Neural crest cell (in vitro differentiated cells): ENCODE measurements at places on chromosomes 16 and 17.

- no peak for DNase-seq
Measured at GRCh38 chr16:2270588-2271470, 2.9 kb upstream of the RNPS1 start.

GRCh38 chr16:63702981-63703590 is 1418.8 kb downstream of the CDH11 start:
- DNase-seq = no peak

GRCh38 chr17:4509923-4510617 is 11.4 kb downstream of the SPNS2 start:
- DNase-seq = no peak

DNA sequence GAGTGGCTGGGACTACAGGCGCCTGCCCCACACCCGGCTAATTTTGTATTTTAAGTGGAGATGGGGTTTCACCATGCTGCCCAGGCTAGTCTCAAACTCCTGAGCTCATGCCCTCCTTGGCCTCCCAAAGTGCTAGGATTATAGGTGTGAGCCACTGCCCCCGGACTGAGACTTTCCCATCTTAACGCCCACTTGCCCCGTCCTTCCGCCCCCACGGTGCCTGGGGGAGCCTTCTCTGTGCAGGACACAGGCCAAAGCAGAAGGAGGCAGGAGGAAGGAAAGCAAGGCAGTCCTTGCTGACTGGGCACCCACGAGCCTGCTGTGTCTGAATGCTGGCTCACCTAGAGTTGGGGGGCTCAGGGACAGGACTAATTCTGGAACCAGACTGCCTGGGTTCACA is 17.6 kb upstream of the GNG13 start:
- DNase-seq = no peak

DNA sequence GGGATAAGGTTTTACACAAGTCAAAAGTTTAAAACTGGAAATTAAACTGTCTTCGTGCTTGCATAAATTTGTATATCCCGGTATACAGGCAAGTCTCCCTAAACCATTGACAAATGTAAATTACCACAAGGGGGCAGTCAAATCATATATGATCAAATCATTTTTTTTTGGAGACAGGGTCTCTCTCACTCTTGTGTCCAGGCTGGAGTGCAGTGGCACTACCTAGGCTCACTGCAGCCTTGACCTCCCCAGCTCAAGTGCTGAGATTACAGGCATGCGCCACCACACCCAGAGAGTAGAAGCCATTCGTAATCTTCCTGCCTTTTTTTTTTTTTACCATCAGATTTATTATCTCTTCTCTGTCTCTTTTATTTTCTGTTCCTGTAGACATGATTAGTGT is 18.5 kb downstream of the TOP2A start:
- DNase-seq = no peak

DNA sequence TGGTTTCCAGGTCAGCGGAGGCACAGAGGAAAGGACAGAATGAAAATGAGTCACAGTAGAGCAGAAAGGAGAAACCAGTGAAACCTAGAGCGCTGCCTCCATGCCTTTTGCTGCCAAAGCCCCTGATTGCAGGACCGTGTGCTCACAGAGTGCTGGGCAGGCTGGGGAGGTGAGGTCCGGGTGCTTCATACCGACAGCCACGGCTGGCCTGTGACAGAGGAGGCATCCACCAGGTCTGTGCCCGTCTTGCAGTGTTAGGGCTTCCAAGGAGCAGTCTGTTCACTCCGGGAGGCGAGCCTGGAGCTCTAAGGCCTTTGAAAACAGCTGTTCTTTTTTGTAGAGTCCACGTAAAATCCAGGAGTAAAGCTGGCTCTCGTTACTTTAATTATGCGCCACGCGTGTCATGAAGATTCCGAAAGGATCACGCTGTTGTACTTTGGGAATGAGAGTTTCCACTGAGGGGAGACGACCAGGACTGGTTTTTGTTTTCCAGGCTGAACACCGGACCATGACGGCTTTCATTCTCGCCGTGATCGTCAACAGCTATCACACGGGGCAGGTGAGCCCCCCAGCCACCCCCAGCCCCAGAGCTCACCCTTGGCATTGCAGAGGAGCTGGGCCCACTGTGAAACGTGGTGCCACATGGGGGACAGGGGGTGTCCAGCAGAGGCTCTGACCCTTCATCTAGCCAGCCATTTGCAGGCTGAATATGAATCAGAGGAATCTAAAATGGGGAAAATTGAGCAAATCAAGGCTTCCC is 108.5 kb upstream of the CHMP6 start:
- DNase-seq = no peak

GRCh38 chr17:1956134-1956533 is 69.0 kb downstream of the RTN4RL1 start:
- DNase-seq = no peak

DNA sequence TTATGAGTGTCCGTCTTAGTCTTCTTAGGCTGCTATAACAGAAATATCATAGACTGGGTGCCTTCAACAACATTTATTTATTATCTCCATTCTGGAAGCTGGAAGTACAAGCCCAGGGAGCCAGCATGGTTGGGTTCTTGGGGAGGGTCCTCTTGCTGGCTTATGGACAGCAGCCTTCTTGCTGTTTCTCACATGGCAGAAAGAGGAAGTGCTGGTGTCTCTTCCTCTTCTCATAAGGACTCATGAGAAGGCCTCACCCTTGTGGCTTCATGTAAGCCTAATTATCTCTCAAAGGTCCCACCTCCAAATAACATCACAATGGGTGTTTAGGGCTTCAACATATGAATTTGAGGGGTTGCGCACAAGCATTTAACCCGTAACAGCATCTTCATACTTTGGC is 207.0 kb upstream of the COX10 start:
- no peak for DNase-seq

DNA sequence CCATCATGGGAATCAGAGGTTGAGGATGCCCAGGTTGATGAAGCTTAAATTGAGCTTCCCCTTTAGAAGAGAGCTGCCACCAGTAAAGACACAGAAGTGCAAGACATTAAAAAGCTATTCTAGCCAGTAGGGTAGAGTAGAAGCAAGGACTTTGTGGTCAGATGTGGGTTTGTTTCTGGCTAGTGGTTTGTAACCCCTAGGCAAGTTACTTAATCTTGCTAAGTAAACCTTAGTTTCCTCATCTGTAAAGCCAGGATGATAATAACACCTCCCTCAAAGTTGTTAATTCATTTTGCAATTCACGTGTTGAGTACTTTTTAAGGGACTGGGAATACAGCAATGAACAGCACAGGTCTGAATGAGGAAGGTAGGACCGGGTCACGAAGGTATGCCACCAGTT is 3.6 kb downstream of the SNTB2 start:
- DNase-seq = no peak

DNA sequence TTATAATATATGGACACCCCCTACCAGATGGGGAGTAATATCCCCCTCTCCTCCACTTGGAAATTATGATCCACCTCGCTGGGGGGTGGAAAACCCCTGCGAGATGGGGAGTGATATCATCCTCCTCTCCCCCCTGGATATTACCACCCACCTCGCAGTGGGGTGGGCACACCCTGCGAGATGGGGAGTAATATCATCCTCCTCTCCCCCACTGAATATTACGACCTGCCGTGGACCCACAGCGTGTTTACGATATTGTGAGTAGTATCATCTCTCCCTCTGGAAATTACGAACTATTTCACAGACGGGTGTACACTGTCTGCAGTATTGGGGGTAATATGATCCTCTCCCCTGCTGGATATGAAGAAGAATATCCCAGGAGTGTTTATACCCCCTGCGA is 228.3 kb upstream of the WSCD1 start:
- DNase-seq = no peak

- no peak for DNase-seq
Measured at GRCh38 chr16:56300891-56301850, 109.9 kb downstream of the GNAO1 start.

- DNase-seq = no peak
Measured at GRCh38 chr16:4017807-4018206, 98.4 kb downstream of the ADCY9 start.

GRCh38 chr17:2416010-2416734 is 15.3 kb upstream of the MNT start:
- peak; percentile 97 for DNase-seq

DNA sequence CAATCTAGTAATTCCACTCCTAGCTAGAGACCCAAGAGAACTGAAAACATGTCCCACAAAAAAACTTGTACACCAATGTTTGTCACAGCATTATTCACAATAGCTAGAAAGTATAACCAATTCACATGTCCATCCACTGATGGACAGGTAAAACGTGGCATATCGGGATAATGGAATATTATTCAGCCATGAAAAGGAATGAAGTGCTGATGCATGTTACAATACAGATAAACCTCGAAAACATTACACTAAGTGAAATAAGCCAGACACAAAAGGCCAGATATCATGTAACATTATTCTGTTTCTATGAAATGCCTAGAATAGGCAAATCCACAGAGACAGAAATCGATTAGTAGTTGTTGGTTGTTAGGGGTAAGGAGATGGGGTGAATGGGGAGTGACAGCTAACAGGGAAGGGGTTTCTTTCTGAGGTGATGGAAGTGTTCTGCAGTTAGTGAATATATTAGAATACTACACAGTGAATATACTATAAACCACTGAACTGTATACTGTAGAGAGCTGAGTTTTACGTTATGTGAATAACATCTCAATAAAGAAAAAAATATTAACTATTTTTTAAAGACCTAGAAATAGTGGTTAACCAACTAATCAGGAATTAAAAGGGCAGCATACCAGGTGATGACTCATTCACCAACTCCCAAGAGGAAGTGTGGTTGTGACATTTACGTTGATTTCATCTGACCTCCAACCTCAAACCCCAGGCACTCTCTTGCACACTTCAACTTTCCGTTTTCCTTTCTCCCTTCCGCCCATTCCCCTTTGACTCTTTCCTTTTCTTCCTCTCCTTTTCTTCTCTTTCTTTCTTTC is 48.6 kb downstream of the GAS7 start:
- DNase-seq = no peak

- no peak for DNase-seq
Measured at GRCh38 chr16:10027553-10027952, 154.7 kb downstream of the GRIN2A start.

GRCh38 chr16:75229172-75230031 is 10.6 kb downstream of the CTRB1 start:
- DNase-seq = no peak

GRCh38 chr16:79261481-79261940 is 339.0 kb downstream of the MAF start:
- DNase-seq = peak; percentile 33

DNA sequence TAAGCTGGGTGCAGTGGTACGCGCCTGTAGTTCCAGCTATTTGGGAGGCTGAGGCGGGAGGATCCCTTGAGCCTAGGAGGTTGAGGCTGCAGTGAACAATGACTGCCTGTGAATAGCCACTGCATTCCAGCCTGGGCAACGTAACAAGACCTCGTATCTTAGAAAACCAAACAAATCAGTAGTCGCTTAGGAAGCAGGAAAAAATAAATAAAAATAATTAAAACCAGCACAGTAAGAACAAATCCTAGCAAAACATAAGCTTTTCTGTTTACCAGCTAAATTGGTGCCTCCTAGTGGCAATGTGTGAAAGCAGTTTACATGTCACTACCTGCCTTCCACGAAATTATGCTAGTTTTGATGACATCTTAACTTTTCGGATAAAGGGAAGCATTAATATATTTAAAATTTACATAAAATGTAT is 1.3 kb downstream of the ARMC5 start:
- no peak for DNase-seq

DNA sequence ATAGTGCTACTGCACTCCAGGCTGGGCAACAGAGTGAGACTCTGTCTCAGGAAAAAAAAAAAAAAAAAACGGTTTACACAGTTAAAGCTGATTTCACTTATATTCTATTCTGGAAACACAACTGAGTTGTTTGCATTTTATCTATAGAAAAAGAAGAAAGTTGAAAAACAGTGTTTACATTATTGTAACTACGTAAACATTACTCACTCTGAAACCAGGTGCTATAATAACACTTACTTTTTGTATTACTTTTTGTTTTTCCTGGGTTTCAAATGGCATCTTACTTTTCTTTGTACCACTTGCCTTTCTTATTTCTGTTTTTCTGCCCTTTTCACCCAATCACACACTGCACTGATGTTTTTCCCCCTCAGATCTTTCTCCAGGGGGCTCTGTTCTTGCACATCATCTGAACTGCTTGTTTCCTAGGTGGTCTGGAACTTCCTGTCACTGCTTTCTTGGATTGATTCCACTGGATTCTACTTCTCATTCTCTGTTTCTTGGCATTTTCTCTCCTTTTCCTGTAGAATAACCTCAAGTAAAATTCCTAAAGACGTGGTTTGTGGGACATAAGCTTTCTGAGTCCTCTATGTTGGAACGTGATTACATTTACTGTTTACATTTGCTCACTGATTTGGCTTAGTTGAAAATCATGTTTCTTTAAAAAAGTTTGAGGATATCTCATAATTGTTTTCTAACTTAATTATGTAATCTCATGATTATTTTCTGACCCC is 142.1 kb downstream of the HS3ST3B1 start:
- no peak for DNase-seq

- DNase-seq = no peak
Measured at GRCh38 chr17:77864234-77865111, 94.0 kb upstream of the TNRC6C start.
